Right forelimb (tissue), 1 donor: ENCODE measurements at places on chromosomes 13 and 19.

GRCh38 chr13:42398533-42398932 lies 126.6 kb downstream of the AKAP11 start:
- DNase-seq: no peak

DNA sequence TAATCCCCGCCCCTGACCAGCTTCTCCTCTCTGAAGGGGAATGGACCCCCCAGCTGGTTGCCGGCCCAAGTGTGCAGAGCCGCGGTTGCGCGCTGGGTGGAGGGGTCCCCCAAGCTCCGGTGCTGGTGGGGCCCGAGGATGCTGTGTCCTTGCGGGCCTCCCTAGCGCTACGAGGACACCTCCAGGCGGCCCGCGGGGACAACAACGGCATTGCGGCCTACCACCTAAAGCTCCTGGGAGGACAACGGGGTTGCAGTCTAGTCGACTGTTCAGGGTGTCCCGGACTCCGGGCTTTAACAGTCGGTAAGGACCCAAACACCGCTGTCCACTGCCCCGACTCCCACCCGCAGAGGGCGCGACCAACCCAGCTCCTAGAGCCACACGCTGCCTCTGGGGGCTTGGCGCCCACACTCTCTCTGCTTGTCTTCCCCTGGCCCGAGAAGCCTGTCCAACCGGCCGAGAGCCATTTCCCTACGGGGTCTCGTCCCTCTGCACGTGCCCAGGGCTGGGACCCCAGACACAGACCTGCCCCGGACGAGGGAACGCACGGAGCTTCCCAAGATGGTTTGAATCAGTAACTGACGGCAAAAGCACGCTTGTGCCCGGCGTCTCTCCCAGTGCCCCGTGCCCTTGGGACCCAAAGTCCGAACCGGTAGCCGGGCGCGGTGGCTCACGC lies 927 bp upstream of the SDHAF1 start:
- no peak for DNase-seq

DNA sequence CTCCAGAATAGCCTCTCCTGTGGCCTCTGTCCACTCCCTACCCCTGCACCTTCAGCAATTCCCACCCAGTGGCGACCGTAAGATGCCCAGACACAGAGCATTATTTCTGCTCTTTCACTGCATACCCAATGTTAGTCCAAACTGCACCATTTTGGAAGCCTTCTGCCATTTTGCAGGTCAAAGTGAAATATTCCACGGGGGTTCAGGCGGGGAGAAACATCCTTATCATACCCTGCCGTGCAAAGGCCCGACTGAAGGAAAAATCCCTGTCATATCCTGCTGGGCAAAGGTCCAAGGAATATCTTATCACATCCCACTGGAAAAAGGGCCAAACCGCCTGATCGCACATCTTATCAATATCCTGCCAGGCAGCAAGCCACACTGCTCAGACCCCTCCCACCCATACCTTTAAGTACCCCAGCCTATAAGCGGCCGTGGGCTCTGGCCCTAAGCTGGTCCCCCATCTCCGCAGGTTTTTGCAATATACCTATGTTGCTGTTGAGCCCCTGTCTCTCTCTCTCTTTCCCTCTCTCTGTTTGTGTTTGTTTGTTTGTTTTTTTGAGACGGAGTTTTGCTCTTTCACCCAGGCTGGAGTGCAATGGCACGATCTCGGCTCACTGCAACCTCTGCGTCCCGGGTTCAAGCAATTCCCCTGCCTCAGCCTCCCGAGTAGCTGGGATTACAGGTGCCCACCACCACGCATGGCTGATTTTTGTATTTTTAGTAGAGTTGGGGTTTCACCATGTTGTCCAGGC lies 18.2 kb downstream of the CLEC11A start:
- DNase-seq: no peak

GRCh38 chr19:4748589-4748988 lies 24.9 kb upstream of the DPP9 start:
- DNase-seq: no peak

- DNase-seq: no peak
These were observed 25.2 kb downstream of the MCF2L start for GRCh38 chr13:112994084-112994780.

- no peak for DNase-seq
These were observed 717.9 kb downstream of the DIAPH3 start for GRCh38 chr13:59445812-59446211.

GRCh38 chr19:50036908-50037307 lies 11.1 kb downstream of the ZNF473 start:
- DNase-seq: no peak

DNA sequence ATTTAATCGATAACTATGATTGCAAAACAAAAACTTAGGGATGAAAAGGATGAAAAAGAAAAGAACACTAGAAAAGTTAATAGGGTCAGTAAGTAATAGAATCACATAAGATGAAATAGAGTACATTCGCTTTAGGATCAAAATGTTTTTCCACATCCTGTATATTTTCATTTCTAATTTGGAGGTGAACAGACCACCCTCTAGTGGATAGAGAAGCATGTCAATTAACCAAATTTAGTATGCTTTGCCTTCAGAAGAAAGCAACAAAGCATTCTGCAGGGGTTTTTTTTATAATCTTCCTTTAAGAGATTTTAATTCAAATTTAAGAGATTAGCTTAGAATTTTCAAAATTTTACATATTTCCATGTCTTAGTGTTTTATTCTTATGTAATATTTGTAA lies 611.0 kb upstream of the SGCG start:
- no peak for DNase-seq

GRCh38 chr19:10473192-10473591 lies 30.0 kb downstream of the KEAP1 start:
- DNase-seq: no peak

DNA sequence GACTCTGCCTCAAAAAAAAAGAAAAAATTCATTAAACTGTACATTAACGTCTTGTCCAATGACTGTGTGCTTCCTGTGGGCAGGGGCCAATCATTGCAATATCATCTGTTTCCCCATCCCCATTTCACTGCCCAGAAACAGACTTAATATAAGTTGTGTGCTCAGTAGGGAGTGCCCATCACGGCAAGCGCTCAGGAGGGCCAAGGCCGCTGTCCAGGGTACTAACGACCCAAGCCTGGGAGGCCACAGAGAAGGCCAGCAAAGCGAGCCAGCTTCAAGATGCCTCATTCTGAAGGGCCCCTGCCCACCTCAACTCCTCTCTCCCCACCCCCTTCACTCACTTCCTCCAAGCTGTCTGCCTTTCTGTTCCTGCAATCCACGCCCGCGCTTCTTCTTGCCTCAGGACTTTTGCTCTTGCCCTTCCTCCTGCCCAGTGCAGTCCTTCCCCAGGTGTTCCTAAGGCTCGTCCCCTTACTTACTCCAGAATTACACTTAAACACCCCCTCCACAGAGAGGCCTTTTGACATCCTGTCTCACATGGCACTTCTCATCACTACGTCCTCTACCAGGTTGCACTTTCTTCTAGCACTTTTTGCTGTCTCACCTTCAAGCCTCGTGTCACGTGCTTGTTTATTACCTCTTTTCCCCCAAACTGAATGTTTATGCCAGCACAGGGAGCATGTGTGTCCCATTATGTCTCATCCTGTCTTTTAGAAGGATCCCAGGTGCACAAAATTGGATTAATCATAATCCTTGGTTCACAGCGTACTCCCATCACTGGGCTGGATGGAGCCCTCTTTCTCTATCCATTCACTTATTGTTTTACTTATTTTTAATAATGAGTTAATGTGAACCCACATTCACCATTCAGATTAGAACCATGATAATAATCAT lies 11.3 kb upstream of the POU2F2 start:
- peak; percentile 65 for DNase-seq
